ENCODE measurements at places on chromosomes 5 and 9. TPM values are rescaled to one million over a fixed set of nuclear protein-coding genes. Genes with fewer than 3 reads are reported as not detected.

The KIAA1958 gene
- 2.8 TPM for polyA plus RNA-seq

The C5orf63 gene
- polyA plus RNA-seq, result 26.5 TPM

The MARCOL gene
- not detected for polyA plus RNA-seq

The FREM1 gene
- polyA plus RNA-seq, result not detected

The DDX4 gene
- not detected for polyA plus RNA-seq

The ARSB gene
- polyA plus RNA-seq, result 6.3 TPM

The AQP3 gene
- 12.6 TPM for polyA plus RNA-seq

The TMC1 gene
- polyA plus RNA-seq, result not detected

The FCN1 gene
- not detected for polyA plus RNA-seq

The AJM1 gene
- 0.54 TPM for polyA plus RNA-seq

The HSD17B3 gene
- polyA plus RNA-seq, result not detected

The KIF4B gene
- polyA plus RNA-seq, result 0.08 TPM

The NEUROG1 gene
- not detected for polyA plus RNA-seq

The CCDC69 gene
- polyA plus RNA-seq, result 61.8 TPM

The RPS14 gene
- 2,293 TPM for polyA plus RNA-seq

The ZNF483 gene
- polyA plus RNA-seq, result 0.03 TPM

The CDC25C gene
- 15.9 TPM for polyA plus RNA-seq

The GAPT gene
- polyA plus RNA-seq, result not detected

The LHX3 gene
- polyA plus RNA-seq, result not detected

The LRRC70 gene
- 1.2 TPM for polyA plus RNA-seq

The PCDHGA10 gene
- 1.6 TPM for polyA plus RNA-seq

The CTXN3 gene
- polyA plus RNA-seq, result not detected

The DMRT3 gene
- not detected for polyA plus RNA-seq

The HACD4 gene
- polyA plus RNA-seq, result 5.8 TPM

The LCN9 gene
- not detected for polyA plus RNA-seq

The BTNL8 gene
- polyA plus RNA-seq, result not detected

The ACOT12 gene
- not detected for polyA plus RNA-seq

The GRXCR2 gene
- not detected for polyA plus RNA-seq

The PCDHGA9 gene
- polyA plus RNA-seq, result 0.08 TPM

The SPAG8 gene
- polyA plus RNA-seq, result 0.77 TPM

The AQP7 gene
- polyA plus RNA-seq, result not detected

The RECK gene
- polyA plus RNA-seq, result 0.29 TPM

The PSAT1 gene
- polyA plus RNA-seq, result 122 TPM

The GPR150 gene
- 0.76 TPM for polyA plus RNA-seq

The DAB2IP gene
- not detected for polyA plus RNA-seq

The C5orf58 gene
- not detected for polyA plus RNA-seq

The PKD2L2 gene
- polyA plus RNA-seq, result 0.86 TPM
